Esophagus muscularis mucosa (tissue), 4 donors: ENCODE measurements at places on chromosomes 13 and 19.
A peak's percentile ranks its signal among the peaks of the same experiment; 100 is the strongest.

DNA sequence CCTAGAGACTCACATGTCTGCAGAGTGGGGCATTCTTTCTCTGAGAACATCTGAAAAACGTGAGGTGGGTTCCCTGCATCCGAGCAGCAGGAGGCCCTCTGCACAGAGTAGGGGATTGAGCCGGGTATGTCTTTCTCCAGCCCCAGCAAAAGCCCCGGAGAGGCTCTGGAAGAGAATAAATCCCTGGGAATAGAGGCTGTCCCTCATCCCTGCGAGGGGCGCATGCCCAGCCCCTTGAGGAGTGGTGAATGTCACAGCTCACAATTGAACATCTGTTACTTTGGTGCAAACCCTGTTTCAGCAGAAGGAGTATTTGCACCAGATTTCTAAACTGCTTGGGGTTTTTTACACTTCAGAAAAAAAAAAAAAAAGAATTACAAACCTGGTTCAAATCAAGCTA is 164.6 kb downstream of the FGF14 start:
- DNase-seq = no peak

- no peak for DNase-seq
Measured at GRCh38 chr13:106882246-106882645, 314.3 kb upstream of the ARGLU1 start.

- no peak for DNase-seq
Measured at GRCh38 chr19:39498798-39499642, at the start of gene DLL3. Gene DLL3 (plus strand): TSS chr19:39498947. CDS start chr19:39498975, 28 bp downstream.

DNA sequence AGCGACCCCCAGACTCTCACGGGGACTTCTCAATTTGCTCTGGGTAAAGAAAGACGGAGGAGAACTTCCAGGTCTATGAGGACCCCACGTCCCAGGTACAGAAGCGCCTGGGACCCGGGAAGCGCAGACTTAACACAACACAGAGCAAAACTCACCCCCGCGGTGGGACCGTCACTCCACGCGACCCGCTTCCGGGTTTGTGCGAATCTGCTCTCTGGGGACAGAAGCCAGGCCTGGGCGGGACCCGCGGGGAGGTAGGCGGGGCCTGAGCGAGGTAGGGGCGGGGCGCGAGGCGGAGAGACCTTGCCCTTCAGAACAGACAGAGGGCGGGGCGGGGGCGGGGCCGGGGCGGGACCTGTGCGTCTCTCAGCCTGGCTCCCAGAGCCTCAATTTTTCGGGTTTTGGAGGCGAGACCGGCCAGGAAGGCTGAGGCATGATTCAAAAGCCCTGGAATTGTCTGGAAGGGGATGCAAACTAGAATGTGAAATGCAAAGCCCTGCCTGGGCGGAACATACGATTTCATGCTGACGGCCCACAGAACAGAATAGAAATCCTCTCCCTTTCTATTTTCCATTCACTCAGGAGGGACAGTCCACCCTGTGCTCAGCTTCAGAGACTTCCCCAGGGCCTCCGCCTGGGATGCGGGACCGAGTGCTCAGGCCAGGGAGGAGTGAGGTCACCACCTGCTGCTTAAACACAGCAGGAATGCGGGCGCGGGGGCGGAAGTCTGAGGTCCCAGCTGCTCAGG is 19.3 kb upstream of the ZNF888 start:
- DNase-seq = peak; percentile 99

GRCh38 chr13:28601581-28601980 is 57.3 kb upstream of the POMP start:
- no peak for DNase-seq
